EH (cell line): ENCODE measurements at places on chromosomes 16 and 17.

GRCh38 chr16:1884889-1885288 is 12.9 kb upstream of the MEIOB start:
- no peak for DNase-seq

- DNase-seq: no peak
Observed at GRCh38 chr17:3995067-3995466, 30.8 kb upstream of the ATP2A3 start.

DNA sequence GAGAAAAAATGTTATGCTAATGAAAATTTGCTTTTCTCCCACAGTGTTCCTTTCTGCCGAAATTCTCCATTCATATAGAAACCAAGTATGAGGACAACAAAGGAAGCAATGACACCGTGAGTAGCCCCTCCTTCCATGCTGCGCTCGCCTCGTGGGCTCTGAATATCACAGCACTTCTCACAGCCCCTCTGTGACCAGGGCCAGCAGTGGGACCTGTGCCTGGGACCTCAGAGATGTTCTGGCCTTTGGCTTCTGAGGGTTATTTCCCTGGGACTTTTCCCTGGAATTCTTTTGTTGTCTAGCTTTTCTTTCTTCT is 139.6 kb upstream of the NOL11 start:
- no peak for DNase-seq

DNA sequence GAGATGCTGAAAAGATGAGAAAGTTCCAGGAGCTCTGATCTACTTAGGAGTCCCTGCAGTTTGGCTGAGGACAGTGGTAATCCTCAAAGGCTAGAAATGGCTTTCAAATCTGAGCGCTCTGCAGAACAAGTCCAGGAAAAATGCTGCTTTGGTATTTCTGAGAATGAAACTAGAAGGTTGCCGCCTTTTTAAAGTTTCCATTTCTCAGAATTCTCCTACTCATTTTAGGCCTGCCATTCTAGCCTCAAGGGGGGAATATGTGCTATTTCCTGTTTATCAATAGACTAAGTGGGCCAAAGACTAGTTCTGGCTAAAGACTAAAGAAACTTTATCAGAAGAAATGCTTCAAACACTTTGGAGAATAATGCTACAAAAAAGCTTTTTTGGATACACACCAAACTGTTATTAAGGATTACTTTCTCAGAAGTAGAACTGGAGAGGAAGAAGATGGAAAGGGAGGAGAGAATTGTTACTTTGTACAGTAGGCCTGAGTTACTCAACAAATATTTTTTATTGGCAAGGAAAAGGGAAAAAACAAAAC is at the start of gene SLFN12L:
Gene SLFN12L (minus strand): TSS at position 78 of the 541 bp plus-strand sequence. CDS start 15,314 bp downstream, outside the sequence.
- no peak for DNase-seq

GRCh38 chr17:6461792-6462524 is 17.7 kb downstream of the PIMREG start:
- DNase-seq: no peak

DNA sequence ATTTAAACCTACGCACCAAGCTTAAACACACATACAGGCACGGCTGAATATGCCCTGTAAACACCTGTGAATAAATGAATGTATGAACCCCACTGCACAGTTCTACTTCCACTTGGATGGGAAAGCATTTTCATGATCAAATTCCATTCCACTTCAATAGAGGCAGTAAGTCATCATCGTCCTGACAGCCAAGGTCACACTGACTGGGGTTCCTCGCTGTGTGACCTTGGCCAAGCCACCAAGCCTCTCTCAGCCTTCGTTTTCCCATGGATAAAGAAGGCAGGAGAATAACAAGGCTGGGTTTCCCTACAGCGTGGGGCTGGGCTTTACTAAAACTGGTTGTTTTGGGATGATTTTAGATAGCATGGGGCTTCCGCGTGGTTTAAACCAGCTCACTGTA is 82.8 kb downstream of the TBC1D16 start:
- DNase-seq: no peak

DNA sequence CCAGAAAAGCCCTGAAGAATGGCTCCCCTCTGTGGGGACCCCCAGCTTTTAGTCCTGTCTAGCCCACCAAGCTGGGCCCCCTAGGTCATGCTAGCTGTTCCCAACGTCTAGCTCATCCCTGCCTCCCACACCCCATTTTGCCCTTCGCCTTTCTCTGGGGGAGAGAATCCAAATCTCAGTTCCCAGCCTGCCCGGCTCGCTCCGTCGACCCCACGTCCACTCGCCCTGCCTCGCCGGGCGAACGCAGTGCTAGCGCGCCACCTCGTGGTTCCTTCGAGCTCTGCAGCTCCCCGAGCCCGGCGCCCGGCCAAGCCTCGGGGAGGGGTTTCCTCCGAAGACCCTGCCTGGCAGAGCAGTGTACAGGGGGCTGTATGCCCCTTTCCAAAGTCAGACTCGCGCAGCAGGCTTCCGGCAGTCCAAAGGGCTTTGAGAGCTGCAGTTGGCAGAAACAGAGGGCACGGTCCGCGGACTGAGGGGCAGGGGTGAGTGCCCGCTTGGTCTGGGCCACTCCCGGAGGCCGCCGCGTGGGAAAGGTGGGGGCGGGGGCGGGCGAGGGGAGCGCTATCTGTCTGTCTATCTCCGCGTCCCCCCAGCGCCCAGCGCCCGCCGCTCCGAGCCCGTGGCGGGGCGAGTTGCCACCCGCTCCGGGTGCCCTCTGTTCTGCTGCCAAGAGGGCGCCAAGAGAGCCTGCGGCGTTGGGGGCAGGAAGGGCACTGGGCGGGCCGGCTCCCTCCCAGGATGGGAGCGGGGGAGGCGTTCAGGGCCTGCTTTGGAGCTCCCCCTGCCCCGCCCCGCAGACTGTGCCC is 1.7 kb upstream of the DLX3 start:
- DNase-seq: peak; percentile 44

DNA sequence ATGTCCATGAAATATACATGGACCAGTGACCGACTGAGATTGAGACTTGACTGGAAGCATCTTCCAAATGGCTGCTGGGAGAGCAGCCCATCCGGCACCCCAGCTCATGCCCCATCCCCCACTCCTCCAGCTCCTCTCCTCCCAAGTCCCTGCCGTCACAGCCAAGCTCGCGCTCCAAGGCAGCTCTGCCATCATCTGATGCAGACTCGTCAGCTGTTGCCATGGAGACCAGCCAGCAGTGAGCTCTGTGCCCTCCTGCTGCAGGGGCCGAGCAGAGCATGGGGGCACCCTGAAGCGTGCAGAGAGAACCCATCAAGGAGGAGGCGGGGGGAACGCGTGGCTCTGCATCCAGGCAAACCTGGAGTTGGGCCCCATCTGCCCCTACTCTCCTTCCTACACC is 74.5 kb upstream of the TNRC6C start:
- no peak for DNase-seq

DNA sequence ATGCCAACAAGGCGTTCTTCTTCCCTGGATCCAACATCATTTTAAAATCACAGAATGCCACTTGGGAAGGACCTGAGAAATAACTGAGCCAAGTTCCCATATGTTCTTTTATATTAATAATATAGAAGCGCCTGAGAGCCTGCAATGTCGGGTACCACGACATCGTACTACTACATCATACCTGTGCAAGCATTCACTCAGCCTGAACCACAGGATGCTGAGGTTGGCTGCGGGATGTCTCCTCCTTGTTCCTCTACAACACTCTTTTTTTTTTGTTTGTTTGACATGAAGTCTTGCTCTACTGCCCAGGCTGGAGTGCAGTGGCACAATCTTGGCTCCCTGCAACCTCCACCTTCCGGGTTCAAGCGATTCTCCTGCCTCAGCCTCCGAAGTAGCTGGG is 2.1 kb upstream of the ATP2C2 start:
- DNase-seq: no peak

DNA sequence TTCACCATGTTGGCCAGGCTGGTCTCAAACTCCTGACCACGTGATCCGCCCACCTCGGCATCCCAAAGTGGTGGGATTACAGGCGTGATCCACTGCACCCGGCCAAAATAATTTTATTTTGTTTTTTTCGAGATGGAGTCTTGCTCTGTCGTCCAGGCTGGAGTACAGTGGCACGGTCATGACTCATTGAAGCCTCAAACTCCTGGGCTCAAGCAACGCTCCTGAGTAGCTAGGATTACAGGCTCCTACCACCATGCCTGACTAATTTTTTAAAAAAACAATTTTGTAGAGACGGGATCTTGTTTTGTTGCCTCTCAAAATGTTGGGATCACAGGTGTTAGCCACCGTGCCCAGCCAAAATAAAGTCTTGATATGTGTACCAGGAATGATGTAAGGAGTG is 2.4 kb upstream of the TTLL6 start:
- no peak for DNase-seq

DNA sequence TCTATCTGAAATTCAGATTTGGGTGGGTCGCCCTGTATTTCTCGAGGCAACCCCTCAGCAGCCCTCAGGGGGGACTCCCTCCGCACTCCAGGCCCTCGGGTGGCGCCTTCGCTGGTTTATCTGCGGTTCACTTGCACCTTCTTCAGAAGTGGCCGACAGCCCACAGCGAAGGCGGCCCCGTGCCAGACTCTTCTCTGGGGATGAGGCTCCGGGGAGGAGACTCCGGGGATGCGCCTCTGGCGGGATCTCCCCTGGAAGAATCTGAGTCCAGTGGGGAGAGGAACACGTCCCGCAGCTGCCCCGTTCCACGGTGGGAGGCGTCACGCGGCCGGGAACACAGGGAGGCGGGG is 63.9 kb upstream of the DNAJA2 start:
- DNase-seq: no peak

GRCh38 chr17:40178660-40179059 is 1.4 kb downstream of the RAPGEFL1 start:
- DNase-seq: no peak

DNA sequence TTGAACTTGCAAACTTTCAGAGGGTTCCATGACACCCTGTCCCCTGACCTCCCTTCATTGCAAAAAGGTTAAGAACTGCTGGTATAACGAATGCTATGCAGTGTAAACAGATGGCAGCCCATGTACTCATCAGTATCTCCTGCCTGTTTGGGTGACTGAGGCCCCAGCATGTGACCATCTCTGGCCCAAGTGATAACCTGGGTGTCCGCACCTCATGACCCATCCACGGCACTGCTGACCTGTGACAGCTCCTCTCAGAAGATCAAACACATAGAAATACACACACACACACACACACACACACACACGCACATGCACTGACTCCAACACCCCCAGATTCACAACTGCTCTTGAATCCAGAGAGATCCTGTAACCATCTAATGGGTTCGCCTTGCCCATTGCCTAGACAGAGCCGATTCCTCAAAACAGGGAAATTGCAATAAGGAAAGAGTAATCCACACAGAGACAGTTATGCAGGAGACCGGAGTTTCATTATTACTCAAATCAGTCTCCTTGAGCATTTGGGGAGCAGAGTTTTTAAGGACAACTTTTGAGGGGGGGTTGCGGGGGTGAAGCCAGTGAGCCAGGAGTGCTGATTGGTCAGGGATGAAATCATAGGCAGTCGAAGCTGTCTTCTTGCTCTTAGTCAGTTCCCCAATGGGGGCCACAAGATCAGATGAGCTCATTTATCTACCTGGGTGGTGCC is 11.3 kb upstream of the PHOSPHO1 start:
- DNase-seq: no peak

- DNase-seq: no peak
Observed at GRCh38 chr16:1497014-1497598, 3.9 kb downstream of the TELO2 start.

- no peak for DNase-seq
Observed at GRCh38 chr16:23512168-23512695, 1.9 kb upstream of the GGA2 start.

DNA sequence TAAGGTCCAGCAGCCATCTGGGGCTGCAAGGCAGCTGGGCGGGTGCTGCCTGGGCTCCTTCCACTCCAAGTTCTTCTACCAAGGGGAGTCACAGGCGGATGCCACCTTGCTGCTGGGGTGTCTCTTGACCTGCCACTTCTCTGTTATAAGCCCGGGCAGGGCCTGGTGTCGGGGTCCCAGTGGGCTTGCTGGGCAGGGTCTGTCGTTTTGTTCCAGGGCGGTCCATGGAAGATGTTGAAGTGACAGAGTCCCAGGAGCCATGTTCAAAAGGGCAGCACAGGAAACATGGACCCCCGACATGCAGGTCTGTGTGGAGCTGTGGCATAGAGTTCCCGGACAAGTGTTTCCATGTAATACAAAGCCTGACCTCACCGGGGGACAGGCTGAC is 91.1 kb downstream of the TNFRSF13B start:
- DNase-seq: no peak

DNA sequence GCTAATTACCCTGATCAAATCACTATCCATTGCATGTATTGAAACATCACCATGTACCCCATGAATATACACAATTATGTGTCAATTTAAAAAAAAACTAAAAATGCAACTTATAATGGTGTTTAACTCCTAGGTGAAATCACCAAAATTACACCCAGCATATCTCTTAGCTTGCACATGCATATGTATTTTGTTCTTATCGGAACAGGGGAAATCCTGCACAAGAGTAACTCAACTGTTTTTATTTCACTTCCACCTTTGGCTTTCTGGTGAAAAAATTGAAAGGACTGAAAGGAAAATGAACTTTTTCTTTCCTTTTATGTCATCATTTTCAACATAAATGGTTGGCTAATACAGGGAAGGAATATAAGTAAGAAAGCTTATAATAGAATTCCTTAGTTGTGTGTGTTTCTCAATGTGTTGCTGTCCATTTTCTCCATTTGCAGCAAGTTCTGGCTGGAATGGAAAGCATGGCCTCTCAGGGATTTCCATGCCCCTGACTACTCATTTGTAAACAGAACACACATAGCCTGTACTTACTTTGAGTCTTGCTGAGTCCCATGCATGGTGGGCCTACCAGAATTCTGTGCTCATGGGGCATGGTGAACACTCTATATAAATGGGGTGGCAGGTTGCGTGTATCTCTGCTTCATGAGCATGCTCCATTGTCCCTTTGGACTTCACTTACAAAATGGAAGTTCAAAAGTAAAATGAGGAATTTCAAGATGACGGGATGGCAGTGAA is 462.0 kb downstream of the HS3ST3B1 start:
- DNase-seq: no peak

- peak; percentile 85 for DNase-seq
Observed at GRCh38 chr16:24525970-24526559, 13.3 kb upstream of the RBBP6 start.

GRCh38 chr16:85310868-85311585 is 198.8 kb upstream of the CIBAR2 start:
- no peak for DNase-seq

GRCh38 chr17:74360899-74361229 is 804 bp downstream of the BTBD17 start:
- DNase-seq: no peak

- DNase-seq: no peak
Observed at GRCh38 chr17:31588034-31588433, 196.6 kb downstream of the RAB11FIP4 start.
